ENCODE measurements at places on chromosomes 1 and 21.

DNA sequence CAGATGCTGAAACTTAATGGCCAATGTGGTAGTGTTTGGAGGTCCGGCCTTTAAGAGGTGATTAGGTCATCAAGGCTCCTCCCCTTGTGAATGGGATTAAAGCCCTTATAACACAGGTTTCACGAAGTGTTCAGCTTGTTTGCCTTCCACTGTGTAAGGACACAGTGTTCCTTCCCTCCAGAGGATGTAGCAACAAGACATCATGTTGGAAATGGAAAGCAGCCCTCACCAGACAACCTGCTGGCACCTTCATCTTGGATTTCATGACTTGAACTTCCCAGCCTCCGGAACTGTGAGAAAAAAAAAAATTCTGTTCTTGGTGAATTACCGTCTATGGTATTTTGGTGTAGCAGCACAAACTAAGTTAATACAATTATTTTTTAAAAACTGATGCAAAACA is 613.8 kb downstream of the KIF26B start:
- no peak overlapping the region for H3K27ac ChIP-seq
- peaks cover 12% of the 10 kb centered on the region for H3K36me3 ChIP-seq
- no peaks in the 10 kb centered on the region for H3K4me1 ChIP-seq
- no peak for DNase-seq
- no peaks in the 10 kb centered on the region for H3K27me3 ChIP-seq

- no peaks in the 10 kb centered on the region for H3K36me3 ChIP-seq
- no peaks in the 10 kb centered on the region for H3K4me1 ChIP-seq
- no peak overlapping the region for H3K27ac ChIP-seq
- H3K4me3 ChIP-seq: no peak overlapping the region
Measured at GRCh38 chr1:82492159-82492558, 691.4 kb downstream of the ADGRL2 start.

GRCh38 chr1:241451956-241452355 is 67.6 kb downstream of the FH start:
- H3K27me3 ChIP-seq: no peaks in the 10 kb centered on the region
- H3K4me3 ChIP-seq: no peak overlapping the region
- H3K27ac ChIP-seq: no peak overlapping the region
- DNase-seq: no peak

DNA sequence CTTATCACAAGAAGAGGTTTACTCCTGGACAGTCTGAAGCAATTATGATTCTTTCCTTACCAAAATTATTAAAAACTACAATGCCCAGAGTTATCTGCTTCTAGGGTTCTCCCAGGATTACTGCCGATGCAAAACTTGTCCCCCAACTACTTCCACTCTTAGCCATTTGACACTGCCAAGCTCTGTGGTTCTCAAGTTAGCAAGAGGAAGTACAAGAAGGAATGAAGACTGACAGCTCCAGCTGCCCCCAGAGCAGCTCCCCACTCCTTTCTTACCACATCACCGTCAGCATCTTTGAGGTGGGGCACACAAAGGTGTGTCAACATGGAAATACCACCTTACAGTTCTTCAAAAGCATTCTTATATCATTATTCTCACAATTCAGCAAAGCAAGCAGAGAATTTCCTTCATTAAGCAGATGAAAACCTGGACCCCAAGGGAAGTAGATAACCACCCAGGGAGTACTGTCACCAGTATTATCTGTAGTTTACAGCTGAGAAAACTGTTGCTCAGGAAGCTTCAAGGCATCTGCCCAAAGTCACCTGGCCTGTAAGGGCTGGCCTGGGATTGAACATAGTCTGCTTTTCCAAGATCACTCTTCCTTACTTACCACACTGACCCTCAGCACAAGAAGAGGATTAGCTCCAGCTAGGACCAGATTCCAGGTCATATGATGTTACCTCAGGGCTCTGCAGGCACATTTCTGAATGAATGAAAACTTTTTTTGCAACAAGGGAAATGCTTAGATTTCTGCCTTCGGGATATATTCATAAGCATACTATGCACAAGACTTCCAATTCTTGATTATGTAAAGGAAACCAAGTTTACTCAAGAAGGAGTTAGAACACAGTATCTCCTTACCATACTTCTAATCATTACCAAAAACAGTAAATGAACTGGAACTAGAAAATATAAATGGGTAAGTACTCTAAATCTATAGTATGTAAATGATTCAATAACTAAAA is 9.3 kb downstream of the PSMG1 start:
- peaks cover 7% of the 10 kb centered on the region for H3K4me1 ChIP-seq
- H3K27ac ChIP-seq: no peak overlapping the region
- DNase-seq: no peak
- H3K27me3 ChIP-seq: no peaks in the 10 kb centered on the region

- no peaks in the 10 kb centered on the region for H3K36me3 ChIP-seq
- peaks cover 16% of the 10 kb centered on the region for H3K4me1 ChIP-seq
- H3K27ac ChIP-seq: no peak overlapping the region
- no peak overlapping the region for H3K4me3 ChIP-seq
- no peaks in the 10 kb centered on the region for H3K27me3 ChIP-seq
Measured at GRCh38 chr1:109535481-109535880, 4.2 kb upstream of the GPR61 start.

DNA sequence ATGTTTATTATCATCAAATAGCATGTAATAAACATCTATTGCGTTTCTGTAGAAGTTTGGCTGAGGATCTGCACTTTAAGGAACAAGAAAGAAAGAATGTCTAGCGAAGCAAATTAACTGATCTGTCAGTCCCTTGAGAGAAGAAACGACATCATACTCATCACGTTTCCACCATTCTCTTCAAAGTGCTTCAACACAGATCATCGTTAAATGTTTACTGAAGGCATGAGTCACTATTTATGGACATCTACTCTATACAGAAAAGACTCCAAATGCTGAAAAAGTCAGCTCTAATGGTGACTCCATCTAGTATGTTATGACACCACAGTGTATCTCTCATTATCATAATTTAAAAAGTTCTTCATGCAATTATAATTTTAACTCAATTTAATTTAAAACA is 369.1 kb downstream of the RGS7 start:
- no peaks in the 10 kb centered on the region for H3K27me3 ChIP-seq
- no peak overlapping the region for H3K27ac ChIP-seq
- H3K4me1 ChIP-seq: no peaks in the 10 kb centered on the region
- no peak overlapping the region for H3K4me3 ChIP-seq

DNA sequence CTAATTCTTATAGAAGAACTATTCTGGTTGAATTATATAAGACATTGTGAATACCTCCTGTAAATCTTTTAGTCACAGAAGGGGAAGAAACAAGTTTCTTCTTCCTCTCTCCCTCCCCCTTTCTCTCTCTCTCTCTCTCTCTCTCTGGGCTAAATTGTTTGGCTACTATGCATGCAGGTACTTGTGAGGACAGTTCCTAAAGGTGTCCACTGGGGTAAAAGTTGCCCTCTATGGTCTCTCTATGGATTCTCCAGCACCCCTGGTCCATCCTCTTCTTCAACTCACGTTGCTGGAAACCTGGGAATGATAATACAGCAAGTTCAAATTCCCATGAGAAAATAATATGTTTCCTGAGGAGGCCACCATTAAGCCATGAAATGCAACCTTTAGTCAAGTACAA is 5.8 kb downstream of the OR6K3 start:
- DNase-seq: no peak
- H3K36me3 ChIP-seq: no peaks in the 10 kb centered on the region

GRCh38 chr21:33698087-33698860 is 56.0 kb downstream of the ITSN1 start:
- no peak overlapping the region for H3K27ac ChIP-seq
- no peak overlapping the region for H3K4me3 ChIP-seq
- H3K36me3 ChIP-seq: no peaks in the 10 kb centered on the region
- no peaks in the 10 kb centered on the region for H3K4me1 ChIP-seq
